Head of caudate nucleus (tissue), 42 donors: ENCODE measurements at places on chromosomes 6 and 20.
A peak's percentile ranks its signal among the peaks of the same experiment; 100 is the strongest.

DNA sequence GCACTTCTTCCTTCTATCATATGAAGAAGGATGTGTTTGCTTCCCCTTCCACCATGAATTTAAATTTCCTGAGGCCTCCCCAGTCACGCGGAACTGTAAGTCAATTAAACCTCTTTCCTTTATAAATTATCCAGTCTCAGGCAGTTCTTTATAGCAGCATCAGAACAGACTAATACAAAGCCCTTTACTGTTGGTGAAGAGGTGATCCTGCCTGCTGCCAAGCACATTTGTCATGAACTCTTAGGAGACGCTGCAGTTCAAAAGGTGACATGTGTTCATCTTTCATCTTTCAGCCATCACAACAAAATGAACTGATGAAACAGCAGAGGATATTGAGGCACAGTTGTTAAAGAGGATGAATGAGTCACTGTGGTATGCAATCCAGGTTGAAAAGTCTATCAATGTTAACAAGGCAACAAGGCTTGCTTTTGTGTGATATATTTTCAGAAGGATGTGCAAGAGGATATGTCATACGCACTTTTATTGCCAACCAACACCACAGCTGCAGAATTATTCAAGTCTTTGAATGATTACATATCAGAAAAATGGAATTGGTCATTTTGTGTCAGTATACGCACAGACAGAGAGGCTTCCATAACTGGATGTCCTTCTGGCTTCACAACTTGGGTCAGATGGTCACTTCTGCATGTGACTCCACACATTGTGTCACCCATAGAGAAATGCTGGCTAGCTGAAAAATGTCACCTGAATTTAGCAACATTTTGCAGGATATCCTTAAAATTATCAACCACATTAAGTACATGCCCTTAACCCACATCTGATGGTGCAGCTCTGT, 52.4 kb upstream of the PLN start:
- DNase-seq = no peak

- no peak for DNase-seq
Measured at GRCh38 chr6:7769702-7770101, 43.8 kb downstream of the BMP6 start.

GRCh38 chr6:130293800-130294199, 71.0 kb upstream of the SAMD3 start:
- DNase-seq = no peak

DNA sequence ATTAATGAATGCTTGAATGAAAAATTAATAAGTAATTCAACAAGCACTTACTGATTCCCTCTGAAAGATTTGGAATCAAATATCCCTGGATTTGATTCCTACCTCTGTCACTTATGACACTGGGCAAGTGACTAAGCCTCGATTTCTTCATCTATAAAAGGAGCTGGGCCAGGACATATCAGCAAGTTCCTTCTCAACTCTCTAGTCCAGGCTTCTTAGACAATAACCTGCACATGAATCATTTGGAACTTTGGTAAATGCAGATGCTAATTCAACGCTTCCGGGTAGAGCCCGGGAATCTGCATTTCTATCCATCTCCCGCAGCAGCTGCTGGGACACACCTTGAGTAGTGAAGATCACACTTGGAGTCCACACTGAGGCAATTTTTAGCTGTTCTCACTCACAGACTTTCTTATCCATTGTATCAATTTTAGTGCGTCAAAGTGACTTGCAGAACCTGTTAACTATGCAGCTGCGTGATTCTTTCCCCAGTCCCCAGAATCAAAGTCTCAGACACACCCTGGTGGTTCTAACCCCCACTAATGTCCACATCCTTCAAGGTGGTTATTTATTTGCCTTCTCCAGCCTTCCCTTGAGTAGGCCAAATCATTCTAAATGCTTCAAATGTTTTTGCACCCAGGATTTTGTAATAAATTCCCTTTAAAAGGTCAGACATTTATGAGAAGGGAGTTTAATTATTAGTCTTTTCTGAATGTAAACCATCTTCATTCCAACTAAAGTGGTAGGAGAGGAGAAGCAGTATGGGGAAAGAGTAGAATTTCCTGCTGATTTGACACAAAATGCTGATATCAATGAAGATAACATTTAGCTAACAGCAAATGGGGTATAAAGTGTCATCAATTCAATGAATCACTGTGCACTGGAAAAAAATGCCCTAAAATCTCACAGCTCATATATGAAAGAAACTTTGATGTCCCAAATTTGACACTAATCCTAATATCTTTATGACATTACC, 26.0 kb upstream of the CCND3 start:
- no peak for DNase-seq

- DNase-seq = no peak
Measured at GRCh38 chr6:160995271-160995670, 3.7 kb downstream of the MAP3K4 start.

DNA sequence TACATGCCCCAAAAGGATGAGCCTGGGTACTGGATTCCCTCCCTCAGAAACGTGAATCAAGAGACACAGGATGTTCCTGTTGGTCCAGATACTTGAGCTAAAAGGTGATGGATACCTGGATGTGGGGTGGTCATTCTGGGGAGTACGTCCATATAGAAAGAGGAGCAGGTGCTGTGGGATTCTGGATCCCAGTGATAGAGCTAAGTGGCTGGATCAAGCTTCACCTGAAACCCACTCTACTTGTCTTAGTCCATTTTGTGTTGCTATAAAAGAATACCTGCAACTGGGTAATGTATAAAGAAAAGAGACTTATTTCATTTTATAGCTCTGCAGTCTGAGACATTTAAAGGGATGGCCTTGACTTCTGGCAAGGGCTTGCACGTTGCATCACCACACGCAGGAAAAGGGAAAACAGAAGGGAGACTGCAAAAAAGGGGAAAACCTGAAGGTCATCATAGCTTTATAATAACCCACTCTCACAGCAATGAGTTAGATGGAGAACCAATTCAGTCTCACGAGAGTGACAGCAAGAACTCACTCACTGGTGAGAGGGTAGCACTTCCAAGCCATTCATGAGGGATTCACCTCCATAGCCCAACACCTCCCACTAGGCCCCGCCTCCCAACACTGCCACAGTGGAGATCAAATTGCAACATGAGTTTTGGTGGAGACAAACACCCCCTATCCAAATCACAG, 31.2 kb downstream of the RIPOR3 start:
- DNase-seq = no peak

DNA sequence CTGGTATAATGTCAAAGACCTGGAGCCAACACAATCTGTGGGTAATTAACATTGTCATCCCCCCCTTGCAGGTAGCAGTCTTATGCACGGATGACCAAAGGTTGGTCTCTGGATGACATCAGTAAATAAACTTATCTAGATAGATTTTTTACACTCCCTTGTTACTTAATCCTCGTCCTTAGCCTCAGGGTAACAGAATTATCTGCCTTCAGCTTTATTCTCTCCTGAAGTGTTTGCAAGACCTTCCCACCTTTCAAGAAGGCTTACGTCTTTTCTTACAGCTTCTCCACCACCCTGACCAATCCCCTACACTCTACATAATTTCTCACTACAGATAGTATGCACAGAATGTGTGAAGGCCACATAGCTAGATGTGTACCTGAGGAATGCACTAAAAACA, 434.8 kb upstream of the HTR1E start:
- no peak for DNase-seq

GRCh38 chr20:57781901-57782300, 72.1 kb upstream of the PMEPA1 start:
- no peak for DNase-seq

DNA sequence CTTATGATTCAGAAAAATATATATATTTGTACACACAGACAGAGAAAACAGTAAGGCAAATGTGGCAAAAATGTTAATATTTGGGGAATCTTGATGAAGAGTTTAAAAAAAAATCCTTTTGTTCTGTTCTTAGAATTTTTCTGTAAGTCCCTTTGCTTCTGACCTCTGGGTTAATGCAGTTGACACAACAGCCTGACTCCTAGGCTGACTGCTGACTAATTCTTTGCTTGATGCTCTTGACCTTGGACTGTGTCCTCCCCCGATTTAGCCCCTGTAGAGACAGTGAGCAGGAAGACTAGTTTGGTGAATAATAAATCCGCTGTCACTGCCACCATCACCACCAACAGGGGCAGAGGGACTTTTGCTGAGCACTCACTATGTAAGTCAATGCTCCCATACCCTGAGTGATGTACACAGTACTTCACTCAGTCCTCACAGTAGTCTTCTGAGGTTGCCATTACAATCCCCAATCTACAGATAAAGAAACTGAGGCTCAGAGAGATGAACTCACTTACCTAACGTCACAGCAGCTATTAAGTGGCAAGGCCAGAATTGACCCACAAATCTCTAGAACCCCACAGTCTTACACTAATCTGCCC, 71.7 kb downstream of the SNX5 start:
- no peak for DNase-seq

DNA sequence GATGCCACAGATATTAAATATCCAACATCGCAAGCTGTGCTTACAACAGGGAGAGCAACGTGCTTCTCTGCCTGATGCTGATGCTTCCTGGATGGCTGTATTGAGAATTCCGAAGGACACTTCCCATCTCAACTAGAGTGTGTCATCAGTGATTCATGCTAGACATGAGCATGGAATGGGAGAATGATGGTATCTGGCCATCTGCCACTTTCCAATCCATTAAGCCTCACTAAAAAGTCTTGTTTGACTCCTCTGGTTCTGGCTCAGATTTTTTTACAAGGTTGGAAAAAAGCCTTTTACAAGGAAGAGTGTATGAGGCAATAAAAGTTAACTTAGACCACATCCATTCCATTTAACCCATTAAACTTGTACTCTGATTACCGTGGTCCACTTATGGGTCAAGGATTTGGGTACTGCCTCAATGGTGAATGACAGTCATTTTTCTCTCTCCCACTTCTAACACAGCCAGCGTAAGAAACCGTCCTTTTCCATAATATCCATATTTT, 265.3 kb downstream of the UST start:
- DNase-seq = no peak

- peak; percentile 30 for DNase-seq
Measured at GRCh38 chr6:138655828-138656227, 117.7 kb upstream of the CCDC28A start.

DNA sequence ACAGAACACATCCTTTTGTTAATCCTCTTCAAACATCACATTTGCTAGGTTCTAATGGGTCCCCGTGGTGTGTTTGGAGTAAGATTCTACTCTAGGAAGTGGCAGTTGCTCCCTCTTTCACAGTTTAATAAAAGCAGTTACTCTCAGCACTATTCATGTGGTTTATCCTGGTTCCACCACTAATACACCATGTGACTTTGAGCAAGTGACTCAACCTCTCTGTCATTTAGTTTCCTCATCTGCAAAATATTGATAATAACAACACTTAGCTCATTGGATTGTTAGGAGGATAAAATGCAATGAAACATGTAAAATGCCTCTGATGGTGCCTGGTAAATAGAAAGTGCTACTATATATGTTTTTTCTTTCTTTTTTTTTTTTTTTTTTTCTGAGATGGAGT, 488.0 kb upstream of the NOX3 start:
- no peak for DNase-seq

DNA sequence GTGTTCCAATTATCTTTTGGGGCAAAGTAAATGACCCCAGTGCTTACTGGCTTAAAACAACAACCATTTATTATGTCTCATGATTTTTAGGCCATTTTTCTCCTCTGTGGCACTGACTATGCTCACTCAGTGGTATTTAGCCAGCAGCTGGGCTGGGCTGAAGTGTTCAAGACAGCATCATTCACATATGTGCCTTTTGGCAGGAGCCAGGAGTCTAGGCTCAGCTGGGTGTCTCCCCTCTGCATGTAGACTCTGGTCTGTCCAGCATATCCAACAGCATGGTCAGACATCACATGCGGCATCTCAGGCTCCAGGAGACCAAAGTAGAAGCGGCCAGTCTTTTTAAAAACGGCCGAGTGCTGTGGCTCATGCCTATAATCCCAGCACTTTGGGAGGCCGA, 120.3 kb upstream of the TOP1 start:
- no peak for DNase-seq

- DNase-seq = no peak
Measured at GRCh38 chr20:60465993-60466686, 507.9 kb downstream of the CDH26 start.

DNA sequence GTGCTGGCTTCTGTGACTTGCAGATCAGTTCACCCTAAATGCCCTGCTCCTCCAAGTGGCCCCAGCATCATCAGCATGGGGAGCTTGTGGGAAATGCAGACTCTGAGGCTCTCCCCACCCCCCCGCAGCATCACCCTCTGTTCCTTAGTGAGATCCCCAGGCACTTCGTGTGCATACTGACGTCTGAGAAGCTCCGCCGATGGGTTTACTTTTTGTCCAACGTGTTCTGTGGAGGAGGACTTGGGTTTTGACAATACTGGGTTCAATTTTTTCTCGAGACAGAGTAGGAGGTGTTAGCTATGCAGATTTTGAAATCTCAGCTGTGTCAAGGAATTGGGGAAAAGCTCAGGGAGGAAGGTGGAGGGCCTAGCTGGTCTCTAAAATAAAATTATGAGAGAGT, 38.3 kb upstream of the ZNF831 start:
- DNase-seq = peak; percentile 15

- DNase-seq = no peak
Measured at GRCh38 chr6:85865420-85866369, 223.0 kb upstream of the SYNCRIP start.

- no peak for DNase-seq
Measured at GRCh38 chr20:38827770-38828281, 22.3 kb downstream of the PPP1R16B start.

- DNase-seq = no peak
Measured at GRCh38 chr6:347232-347631, 44.3 kb upstream of the IRF4 start.

- DNase-seq = no peak
Measured at GRCh38 chr6:7000825-7001777, 106.7 kb upstream of the RREB1 start.

DNA sequence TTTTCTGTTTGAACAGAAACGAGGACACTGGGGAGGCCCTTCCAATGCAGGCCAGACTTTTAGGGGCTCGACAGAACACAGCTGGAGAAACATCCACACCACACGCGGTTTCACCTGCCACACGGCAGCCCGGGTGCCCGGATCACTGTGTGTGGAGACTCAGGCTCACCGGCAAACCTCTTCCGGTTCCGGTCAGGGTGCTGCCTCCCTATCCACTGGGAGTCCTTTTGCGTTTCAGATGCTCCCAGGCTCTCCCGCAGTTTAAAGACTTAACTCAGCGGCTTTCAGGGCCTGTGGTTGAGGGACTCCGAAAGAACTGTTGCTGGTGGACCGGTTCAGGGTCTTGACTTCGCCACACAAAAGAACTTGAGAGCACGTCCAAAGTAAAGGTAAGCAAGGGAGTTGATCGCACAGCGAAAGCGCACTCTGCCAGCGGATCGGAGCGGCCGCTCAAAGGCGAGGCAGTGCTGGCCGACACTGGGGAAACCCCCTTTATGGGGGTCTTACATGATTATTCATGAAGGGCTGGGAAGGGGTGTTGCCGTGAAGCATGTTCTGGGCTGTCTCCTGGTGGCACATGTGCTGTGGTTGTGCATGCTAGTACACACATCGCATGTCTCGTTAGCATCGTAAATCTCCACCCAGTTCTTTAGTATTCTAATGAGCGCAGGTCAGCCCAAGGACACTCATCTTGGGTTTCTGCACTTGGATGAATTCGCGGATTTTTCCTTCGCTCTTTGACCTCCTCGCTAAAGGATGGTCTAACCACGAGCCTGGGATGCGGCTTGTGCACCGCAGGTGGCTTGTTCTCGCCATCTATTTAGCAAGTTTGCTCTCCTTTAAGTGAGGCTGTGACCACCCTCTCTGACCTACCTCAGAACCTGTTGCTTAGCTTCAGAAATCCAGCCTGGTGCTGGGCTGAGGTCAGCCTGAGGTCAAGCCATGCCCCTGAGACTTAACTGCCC, 180.3 kb downstream of the CDH26 start:
- DNase-seq = no peak
